ENCODE measurements at places on chromosomes 3 and 15.
A peak's percentile ranks its signal among the peaks of the same experiment; 100 is the strongest.

GRCh38 chr3:9514306-9514705, 39.3 kb downstream of the LHFPL4 start:
- DNase-seq = no peak

DNA sequence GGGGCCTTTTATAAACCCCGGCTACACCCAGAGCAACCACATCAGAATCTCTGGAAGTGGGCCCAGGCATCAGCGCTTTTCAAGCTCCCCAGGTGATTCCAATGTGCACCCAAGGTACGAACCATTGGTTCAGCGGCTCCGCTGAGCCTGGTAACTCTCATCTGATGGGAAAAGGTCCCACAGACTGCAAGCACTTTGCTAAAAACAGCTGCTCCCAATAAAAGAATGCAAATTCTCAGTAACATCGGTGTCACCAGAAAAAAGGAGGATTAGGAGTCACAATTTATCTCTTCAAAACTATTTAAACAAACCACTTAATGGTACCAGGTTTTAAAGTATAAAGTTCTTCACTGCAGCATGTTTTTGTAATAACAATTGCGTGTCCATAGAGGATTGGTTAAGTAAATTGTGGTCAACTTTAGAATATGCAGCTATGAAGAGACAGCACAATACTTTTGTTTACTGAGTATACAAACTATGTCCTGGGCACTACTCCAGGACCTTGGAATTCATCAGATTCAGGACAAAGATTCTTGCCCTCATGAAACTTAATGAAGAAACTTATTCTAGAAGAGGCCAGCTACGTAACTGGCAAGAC, 660.7 kb upstream of the ADAMTS9 start:
- no peak for DNase-seq

DNA sequence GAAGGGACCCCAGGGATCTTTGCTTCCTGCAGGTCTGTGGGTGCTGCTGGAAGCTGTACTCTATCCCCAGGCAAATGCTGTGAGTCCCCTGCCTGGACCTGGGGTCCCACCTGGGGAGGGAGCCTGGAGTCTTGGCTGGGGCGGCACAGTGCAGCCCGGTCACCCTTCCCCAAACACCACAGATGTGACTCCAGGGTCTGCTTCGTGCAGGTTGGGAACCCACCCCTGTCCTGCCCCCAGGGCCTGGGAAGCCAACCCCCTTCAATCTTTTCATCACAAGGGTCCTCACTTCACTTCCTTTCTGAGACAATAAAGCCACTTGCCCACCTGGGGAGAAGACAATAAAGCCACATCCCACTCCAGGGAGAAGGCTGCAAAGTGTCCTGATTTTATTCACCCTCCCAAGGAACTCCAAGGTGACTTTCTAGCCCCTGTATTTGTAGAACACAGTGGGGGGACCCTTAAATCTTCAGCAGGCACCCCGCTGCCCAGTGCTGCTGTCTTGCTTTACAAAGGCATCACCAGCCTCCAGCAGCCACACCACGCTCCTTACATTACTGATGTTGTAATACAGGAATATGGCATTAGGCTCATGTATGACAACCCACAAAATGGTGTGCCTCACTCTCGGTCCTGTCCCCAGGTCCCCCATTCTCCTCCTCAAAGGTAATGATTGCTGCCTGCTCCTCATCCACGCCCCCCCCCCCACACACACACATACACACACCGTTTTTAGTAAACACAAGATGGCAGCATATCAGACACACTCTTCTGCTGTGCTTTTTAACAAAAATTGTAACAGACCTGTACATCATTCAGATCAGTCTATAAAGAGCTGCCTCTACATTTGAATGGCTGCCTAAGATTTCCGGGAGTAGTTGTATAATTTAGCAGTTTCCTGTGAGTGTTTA, 9.9 kb downstream of the C3orf22 start:
- DNase-seq = no peak

DNA sequence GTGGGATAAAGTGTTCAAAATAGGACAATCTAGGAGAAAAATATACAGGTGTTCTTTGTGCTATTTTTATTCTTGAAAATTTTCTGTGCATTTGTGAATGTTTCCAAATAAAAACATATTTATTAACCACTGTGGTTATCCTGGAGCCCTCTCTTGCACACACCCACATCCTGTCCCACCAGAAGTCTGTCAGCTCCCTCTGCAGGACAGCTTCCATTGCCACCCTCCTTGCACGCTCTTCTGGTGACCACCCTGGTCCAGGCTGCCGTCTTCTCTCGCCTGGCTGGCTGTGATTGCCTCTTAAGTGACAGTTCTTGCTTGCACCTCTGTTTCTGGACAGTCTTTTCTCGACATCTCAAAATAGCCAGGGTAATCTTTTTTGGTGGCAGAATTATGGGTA, 394.0 kb downstream of the LRTM1 start:
- DNase-seq = no peak

GRCh38 chr3:29594261-29594660, 313.4 kb downstream of the RBMS3 start:
- DNase-seq = no peak

DNA sequence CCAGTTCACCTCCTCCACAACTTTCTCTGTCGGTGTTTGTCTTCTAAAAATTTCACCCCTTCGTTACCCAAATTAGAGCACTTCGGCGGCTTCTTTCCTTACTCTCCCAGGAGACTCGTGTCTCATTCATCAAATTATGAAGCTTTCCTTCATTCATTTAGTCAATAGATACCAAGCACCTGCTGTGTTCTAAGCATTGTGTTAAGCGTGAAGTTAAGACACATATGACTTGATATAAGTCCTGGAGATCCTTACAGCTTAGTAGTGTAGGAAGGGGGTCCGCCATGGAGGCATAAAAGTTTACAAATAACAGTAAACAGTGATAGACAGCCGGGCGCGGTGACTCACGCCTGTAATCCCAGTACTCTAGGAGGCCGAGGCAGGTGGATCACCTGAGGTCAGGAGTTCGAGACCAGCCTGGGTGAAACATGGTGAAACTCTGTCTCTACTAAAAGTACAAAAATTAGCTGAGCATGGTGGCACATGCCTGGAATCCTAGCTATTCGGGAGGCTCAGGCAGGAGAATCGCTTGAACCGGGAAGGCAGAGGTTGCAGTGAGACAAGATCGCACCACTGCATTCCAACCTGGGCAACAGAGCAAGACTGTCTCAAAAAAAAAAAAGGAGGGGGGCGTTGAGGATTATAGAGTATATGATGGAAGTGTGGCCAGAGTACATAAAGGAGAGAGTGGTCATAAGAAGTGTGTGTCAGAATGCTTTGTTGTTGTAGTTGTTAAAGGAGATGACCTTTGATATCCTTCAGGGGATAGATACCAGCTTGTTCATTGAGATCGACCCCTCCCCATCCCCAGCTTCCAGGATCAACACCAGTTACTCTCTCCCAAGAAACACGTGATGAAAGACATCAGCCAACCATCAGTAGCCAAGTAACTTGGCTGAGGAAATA, 744 bp upstream of the CCDC32 start:
- DNase-seq = no peak

DNA sequence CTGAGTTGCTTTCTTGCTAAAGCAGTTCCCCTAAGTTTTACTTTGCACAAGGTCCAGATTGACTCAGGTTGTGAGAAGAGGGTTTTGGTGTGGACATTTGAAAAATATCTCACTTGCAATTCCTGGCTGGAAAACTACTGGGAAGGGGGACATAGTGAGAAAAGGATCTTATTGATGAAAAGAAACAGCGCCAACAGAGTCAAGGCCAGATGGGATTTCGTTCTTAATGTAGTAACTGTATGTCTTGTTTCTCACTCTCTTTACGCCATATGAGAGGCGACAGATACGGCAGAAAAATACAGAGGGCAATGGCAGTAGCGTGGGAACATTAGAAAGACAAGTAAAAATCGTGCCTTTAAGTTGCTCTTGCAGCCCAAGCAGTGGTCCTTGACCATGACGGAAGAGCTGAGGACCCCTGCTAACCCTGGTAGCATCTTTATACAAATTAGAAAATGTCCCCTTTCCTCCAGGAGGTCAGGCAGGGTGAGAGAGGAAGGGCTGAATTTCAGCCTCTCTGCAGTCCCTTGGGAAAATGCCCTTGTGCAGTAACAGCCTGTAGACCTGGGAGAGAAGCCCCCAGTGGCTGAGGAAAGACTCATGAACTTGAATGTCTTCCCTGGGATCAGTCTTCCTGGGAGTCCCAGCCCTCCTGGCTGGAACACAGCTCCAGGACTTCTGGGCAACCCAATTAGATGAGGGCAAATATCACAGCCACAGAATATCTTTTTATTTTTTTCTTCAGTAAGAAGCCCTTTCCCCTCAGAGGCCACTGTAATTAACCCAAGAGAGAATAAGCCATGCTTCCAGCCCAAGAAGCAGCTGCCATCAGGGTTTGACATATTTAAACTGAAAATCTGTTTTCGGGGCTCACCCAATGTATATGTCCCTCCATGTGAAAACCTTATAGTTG, 113.4 kb downstream of the CD47 start:
- no peak for DNase-seq

- DNase-seq = peak; percentile 18
Measured at GRCh38 chr15:56732135-56732885, 999 bp downstream of the ZNF280D start.

DNA sequence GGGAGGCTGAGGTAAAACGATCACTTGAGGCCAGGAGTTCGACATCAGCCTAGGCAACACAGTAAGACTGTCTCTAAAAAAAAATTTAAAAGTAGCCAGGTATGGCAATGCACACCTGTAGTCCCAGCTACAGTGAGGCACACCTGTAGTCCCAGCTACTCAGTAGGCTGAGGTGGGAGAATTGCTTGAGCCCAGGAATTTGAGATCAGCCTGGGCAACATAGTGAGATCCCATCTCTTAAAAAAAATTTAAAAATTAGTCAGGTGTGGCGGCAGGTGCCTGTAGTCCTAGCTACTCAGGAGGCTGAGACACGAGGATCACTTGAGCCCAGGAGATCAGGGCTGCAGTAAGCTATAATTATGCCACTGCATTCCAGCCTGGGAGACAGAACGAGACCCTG, 6.8 kb downstream of the MESD start:
- no peak for DNase-seq

DNA sequence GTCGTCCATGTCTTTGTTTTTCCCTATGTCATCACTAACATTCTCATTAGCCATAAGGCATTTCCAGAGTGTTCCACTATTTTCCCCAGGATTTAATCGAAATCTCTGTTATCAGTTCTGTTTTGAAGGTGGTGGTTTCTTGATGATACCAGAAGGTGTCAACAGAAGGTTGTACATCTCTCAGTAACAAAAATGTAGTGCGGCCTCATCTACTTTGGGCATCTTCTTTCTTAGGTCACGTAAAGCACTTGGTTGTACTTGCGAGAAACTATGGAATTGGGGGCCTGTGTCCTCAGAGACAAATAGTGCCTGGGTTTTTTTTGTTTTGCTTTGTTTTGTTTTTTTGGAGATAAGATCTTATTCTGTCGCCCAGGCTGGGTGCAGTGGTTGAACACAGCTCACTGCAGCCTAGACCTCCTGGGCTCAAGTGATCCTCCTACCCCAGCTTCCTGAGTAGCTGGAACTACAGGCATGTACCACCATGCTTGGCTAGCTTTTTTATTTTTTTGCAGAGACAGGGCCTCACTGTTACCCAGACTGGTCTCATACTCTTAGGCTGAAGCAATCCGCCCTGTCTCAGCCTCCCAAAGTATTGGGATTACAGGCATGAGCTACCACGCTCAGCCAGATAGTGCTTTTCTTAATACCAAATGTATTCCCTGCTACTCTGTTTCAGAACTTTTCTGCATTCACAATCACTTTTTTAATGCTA, 61.2 kb upstream of the FURIN start:
- no peak for DNase-seq

DNA sequence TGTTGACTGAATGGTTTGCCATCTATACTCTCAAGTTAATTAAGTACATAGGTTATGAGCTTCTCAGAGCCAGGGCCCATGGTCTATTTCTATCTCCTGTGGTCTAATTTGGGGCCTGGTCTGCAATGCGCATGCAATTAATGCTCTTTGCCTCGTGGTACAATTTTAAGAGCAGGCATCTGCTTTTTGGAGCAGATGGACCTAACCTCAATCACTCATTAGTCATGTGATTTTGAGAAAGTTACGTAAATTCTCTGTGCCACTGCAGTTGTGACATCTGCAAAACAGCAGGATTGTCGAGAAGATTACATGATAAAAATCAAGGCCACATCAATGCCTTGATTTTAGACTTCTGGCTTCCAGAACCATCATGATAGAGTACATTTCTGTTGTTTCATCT, 543.7 kb upstream of the ADAMTS9 start:
- DNase-seq = no peak

- no peak for DNase-seq
Measured at GRCh38 chr3:40169983-40170382, 139.5 kb upstream of the EIF1B start.

DNA sequence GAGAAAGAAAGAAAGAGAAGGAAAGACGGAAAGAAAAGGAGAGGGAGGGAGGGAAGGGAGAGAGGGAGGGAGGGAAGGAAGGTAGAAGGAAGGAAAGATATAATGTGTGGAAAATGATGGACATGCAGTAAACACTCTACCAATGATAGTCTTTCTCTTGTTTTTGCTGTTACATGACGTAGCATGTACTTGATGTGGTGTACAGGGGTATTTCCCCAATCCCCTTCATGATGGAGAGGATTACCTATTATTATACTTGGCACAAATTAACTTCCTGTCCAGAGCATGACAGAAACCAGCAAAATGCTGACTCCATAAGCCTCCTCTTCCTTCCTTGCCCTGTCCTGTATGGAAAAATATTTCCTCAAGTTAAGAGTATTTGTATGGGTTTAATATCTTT, 124.4 kb downstream of the B3GALNT1 start:
- DNase-seq = no peak

- DNase-seq = no peak
Measured at GRCh38 chr3:34056951-34057390, 258.5 kb downstream of the PDCD6IP start.

- DNase-seq = no peak
Measured at GRCh38 chr3:172553526-172554252, 30.5 kb upstream of the TNFSF10 start.

- DNase-seq = no peak
Measured at GRCh38 chr3:55272031-55272645, 215.0 kb downstream of the WNT5A start.

GRCh38 chr3:89841041-89841440, 733.6 kb downstream of the EPHA3 start:
- no peak for DNase-seq

DNA sequence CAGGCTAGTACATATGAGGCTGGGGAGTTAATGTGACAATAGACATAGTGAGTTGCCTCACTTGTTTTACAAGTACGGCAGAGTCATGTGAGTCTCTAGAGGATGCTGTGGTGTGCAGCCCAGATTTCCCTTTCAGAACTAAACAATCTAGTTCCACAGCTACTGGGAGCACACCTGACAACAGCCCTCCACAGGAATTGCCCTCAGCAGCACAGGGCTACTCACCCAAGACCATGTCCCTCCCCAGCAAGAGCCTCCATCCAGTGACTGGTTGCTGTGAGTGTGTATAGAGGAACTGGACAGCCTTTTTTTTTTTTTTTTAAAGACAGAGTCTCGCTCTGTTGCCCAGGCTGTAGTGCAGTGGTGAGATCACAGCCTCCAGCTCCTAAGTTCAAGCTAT, 40.2 kb upstream of the UBE2E2 start:
- no peak for DNase-seq

DNA sequence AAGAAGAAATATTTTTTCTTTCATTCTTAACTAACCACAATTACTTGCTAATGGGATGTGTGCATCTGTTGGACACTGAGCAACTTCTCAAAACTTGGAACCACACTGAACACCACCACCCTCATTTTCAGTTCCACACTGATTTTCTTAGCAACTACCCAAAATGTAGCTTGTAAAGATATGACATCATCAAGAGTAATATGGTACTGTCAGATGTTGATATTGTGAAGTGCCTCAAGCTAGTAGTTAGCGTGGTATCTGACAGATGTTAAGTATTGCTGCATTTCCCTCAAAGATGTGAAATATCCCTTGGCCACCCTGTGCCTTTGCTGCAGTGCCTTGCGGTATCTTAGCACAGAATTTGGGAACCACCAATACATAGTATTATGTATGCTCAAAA, 9.3 kb downstream of the RFTN1 start:
- no peak for DNase-seq
